ENCODE measurements at places on chromosomes 12 and 14.

- no peak for DNase-seq
Observed at GRCh38 chr12:116717466-116718437, 20.1 kb downstream of the SPRING1 start.

GRCh38 chr12:105483691-105484090 is 153.2 kb downstream of the C12orf75 start:
- DNase-seq: no peak

DNA sequence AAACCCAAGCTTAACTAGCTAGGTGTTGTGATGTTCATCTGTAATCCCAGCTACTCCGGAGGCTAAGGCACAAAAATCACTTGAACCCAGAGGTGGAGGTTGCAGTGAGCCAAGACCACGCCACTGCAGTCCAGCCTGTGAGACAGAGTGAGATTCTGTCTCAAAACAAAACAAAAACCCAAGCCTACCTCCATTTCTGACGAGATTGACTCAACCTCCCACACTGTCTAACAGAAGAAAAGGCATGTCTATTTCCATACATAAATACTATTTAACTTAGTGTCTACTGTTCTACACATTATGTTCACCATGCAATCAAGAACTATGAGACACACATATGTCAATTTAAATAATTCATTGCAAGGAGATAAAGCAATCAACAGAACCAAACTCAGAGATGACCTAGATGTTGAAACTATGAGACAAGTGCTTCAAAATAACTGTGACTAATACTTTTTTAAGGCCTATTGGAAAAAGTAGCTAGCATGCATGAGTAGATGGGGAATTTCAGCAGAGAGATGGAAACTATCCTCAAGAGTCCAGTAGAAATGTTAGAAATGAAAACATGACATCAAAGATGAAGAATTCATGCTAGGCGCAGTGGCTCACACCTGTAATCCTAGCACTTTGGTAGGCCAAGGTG is 75.9 kb upstream of the DHRS4 start:
- DNase-seq: no peak

- DNase-seq: no peak
Observed at GRCh38 chr14:64725261-64725815, 21.1 kb downstream of the PLEKHG3 start.

GRCh38 chr12:86530996-86531655 is 274.9 kb upstream of the MGAT4C start:
- no peak for DNase-seq

- no peak for DNase-seq
Observed at GRCh38 chr14:23407516-23408306, at the start of gene MYH6. Gene MYH6, minus strand, starts transcription at chr14:23408273. Its CDS starts 1,050 bp downstream, at chr14:23407223.

- DNase-seq: no peak
Observed at GRCh38 chr12:122844366-122844971, 9.2 kb downstream of the HIP1R start.

DNA sequence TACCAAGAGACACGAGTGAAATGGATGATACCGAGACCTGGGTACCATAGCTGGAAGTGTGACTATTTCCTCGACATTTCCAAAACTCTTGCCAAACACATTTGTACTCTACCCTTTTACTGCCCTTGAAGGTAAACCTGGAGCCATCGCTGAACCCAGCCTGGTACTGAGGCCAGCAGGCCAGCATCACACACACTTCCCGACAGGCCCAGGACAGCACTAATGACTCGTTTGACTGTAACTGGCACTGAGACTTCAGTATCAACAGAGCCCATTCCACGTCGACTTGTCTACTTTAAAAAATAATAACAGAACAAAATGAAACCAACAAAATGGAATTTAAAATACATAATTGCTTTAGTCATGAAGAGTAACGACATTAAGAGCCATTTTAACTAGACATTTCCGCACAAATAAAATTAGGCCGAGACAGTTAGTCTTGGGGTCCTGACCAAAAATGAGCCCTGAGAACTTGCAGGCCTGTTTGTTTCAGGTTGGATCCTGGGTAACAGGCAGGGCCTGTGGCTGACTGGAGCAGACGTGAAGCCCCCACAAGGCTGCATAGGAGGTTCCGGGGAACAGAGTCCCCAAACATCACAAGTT is 94.3 kb downstream of the RIMBP2 start:
- DNase-seq: no peak

DNA sequence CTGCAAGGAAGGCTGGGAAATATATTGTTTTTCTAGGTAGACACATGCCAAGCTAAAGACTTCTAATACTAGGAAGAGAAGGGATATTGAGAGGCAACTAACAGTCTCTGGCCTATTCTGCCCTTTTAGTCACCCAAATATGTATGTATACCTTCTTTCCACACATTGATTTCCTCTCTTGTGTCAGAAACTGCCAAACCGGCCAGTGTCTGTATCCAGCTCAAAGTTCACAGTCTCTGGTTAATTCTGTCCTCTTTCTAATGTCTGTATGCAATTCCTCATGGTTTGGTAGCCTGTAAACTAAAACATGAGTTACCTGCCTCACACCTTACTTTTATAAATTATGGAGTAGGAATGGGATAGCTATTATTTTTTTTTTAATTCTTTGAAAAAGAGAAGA is 25.2 kb upstream of the CPSF6 start:
- DNase-seq: no peak

GRCh38 chr14:103740991-103741689 is 25.5 kb downstream of the ZFYVE21 start:
- no peak for DNase-seq

DNA sequence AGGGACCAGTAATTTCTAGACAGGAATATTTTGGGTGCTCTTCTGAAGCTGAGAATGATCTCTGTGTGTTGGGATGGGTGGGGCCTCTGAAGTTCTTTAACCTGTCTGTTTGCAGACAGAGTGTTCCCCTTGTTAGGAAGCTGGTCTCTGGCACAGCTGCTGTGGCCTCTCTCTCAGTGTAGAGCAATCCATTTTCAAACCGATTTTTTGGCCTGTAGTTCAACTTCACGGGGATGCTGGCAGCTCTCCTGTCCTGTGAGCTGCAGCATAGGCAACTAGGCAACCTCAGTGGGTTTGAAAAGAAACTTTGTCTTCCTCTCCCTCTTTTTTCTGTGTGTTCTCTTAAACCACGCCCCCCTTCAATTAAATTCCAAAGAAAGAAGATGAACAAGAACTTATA is 69.1 kb downstream of the SMOC1 start:
- no peak for DNase-seq

DNA sequence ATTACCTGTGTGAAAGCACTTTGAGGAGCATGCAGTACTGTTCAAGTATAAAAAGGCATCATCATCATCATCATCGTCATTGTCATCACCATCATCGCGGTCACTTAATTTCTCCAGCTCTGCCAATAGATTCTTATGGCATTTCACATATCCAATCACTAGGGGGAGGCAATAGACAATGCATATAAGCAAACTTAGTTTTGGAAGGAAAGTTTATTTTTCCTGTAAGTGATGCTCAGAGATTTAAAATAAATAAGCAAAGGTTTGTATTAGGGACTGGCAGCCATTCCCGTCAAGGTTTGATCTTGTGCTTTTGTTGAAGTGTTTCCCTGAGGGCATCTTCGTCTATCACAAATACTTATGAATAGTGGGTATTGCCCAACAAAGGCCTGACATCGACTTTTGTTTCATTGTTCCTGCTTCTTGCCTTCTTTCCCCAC is 127.4 kb downstream of the KTN1 start:
- DNase-seq: peak; percentile 17

- no peak for DNase-seq
Observed at GRCh38 chr12:2260441-2260840, 207.7 kb downstream of the CACNA1C start.

GRCh38 chr12:47848853-47849252 is 29.1 kb upstream of the HDAC7 start:
- DNase-seq: no peak

- DNase-seq: no peak
Observed at GRCh38 chr12:16392846-16393535, 45.5 kb downstream of the MGST1 start.

DNA sequence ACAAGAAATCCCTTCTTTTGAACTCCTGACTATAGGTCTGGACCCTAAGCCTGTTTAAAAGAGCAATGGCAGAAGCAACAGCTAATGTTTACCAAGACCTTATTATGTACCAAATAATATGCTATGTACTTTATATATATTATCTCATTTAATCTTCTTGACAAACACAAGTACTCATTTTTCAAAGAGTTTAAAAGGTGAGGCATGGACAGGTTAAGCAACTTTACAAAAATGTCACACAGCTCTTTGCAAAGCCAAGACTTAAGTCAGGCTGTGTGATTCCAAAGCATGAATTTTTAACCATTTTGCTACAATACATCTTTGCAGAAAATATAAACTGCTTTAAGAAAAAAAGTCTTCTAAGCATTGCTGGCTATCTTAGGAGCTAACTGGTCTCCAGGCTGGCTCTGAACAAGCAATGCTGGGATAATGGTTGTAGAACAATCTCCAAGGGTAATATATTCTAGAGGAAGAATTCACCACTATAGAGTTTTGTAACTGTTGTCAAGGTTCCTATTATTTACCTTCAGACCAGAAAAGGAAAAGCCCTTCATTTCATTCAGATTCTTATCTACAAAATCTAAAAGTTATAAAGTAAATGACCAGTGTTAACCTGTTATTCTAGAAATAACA is 22.1 kb downstream of the SYNJ2BP start:
- DNase-seq: no peak

DNA sequence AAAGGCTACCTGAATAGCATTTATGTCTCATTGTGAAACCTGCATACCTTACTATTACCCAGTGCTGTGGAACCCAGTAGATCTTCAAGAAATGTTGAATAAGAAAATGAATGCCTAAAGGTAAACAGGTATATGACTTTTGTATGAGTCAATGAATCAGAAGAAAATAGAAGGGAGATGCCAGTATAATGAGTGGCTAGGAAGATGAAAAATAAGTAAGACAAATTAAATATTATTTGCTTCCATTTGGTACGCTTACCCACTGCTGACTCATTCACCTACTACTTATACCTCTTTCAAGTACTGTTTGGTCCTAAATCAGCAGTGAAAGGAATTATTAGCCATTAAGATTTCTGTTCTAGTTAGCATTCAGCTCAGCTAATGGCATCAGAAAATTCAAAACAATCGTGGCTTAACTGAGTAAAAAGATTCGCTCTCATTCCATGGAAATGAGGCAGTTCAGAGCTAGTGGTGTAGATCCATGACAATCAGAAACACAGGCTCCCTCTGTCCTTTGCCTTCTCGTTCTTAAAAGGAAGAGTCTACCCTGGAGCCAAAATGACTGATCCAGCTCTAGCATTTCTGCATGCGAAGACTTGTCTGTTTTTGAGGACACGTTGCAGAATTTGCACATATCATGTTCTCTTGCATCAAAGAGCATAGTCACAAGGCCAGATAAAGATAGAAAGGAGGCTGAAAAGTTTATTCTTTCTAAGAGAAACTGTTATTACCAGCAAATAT is 705.8 kb upstream of the USP15 start:
- no peak for DNase-seq

DNA sequence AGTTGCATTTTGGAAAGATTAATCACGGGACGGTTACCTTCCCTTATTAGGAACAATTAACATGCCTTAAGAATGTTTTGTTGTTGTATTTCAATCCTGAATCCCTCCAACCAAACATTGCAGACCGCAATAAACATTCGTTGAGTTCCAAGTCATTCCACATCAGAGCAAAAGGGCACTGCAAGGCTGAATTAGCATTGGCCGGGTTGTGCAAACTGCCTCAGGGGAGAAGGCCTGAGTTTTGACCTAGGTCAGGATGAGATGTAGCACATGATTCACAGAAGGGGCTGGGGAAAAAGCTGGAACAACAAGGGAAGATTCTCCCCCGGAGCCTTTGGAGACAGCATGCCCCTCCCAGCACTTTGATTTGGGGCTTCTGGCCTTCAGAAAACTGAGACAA is 82.1 kb upstream of the BDKRB2 start:
- no peak for DNase-seq

GRCh38 chr14:37013078-37013477 is 159.3 kb downstream of the SLC25A21 start:
- DNase-seq: no peak

- no peak for DNase-seq
Observed at GRCh38 chr14:38469156-38469555, 213.3 kb upstream of the CLEC14A start.

- no peak for DNase-seq
Observed at GRCh38 chr12:4217091-4217490, 56.5 kb upstream of the CCND2 start.

GRCh38 chr14:76773188-76773885 is 12.1 kb downstream of the VASH1 start:
- DNase-seq: no peak

- no peak for DNase-seq
Observed at GRCh38 chr12:44296624-44297197, 460.8 kb downstream of the TMEM117 start.
